ENCODE measurements at places on chromosomes 5 and 9. TPM values are rescaled to one million over a fixed set of nuclear protein-coding genes. Genes with fewer than 3 reads are reported as not detected.

- no peak for DNase-seq
Observed at GRCh38 chr5:35164860-35165542, 65.3 kb downstream of the PRLR start.

GRCh38 chr9:137158625-137159024, 11.2 kb downstream of the LRRC26 start:
- DNase-seq: no peak

The PDGFRB gene
- 48.6 TPM for total RNA-seq

The SPINK5 gene
- total RNA-seq: 0.17 TPM

GRCh38 chr5:127410959-127411358, 106.5 kb upstream of the PRRC1 start:
- no peak for DNase-seq

The PCA3 gene
- not detected for total RNA-seq

GRCh38 chr5:131222731-131223130, 41.1 kb upstream of the CDC42SE2 start:
- DNase-seq: no peak

- DNase-seq: no peak
Observed at GRCh38 chr9:107894572-107895261, 405.1 kb upstream of the KLF4 start.

DNA sequence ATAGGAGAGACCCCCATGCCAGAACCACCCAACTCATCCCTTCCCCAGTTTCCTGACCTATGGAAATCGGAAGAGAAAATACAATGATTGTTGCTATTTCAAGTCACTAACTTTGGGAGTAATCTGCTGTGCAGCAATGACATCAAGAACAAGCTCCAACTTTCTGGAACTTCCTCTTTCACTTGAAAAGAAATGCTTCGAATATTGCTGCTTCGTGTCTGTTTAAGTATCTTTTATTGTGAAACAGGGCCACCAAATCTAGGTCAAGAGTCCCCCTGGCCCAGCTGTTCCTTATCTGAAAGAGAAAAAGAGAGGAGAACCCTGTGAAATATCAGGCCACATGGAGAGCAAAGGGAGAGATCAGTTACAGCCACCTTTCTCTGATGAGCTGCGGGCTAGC, 59.4 kb upstream of the DNAH5 start:
- DNase-seq: no peak

DNA sequence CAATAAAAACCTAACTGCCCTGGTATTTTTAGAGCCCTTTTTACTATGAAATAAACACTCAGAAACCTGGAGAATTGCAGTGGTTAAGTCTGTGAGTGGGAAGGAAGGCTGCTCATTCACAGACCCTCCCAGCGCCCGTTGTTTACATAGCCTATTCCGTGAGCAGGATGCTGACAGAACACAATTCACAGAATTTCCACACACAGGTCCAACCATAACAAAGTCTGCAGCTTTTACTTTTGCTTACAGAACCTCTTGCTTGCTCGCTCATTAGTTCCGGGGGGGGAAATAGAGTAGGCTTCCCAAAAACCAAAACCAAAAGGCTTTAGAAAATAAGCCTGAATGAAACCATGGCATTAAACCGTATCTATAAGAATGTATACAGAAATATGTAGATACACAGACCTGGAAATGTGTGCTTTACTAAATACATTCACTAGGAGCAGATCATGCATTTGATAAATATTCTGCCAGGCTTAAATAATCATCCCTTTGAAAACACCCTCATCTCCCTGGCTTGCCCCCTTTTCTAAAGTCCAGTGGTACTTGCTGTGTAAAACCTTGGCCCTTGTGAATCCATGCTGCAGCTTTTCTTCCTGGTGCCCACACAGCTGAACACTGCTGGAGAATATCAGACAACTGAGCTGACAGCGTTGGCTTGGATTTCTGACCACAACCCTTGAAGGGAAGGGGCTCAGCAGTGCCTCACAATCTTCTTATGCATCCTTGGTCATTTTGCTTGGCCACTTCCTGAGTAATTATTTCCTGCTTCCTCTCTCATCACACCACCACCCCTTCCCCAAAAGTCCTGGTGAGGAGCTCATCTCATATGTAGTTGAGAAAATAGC, 128.0 kb downstream of the FANCC start:
- DNase-seq: no peak

DNA sequence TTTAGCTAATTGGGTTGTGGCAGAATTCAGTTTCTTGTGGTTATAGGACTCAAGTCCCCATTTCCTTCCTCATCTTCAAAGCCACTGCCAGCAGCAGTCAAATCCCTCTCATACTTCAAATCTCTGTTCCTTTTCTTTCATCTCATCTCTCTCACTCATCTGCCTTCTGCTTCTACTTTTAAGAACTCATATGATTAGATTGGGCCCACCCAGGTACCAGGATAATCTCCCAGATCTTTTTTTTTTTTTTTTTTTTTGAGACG, 8.0 kb upstream of the REEP5 start:
- no peak for DNase-seq

DNA sequence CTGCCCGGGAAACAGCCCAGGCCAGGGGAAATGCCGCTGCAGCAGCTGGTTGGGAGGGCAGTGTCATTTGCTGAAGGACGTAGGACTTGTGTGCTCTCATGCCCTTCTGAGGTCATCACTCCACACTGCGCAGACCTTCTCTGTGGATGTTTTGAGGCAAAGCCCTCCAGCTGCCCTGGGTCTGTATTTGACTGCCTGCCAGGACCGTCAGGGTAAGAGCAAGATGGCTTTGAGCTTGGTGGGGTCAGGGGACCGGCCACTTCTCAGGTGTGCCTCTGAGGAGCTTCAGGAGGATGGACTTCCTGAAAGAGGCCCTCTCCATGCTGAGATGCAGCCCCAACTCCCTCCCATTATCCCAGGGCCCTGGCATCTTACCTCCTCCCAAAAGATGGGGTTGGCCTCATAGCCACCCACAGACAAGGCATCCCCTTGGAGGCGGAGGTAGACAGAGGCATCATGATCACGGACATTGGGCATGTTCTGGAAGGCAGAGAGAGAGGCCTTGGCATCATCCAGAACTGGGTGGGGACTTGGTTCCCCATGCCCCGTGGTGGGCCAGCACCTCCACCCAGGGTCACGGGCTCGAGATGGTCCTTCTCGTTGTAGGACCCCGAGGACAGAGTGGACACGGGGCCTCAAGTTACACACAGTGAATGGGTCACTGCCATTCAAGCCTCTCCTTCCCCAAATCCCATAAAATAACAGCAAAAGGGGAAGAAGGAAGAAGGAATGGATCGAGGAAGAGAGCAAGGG, 19.4 kb downstream of the SARDH start:
- DNase-seq: no peak

All from pancreas (tissue), 10 donors.